ENCODE measurements at places on chromosomes 5 and 9. TPM values are rescaled to one million over a fixed set of nuclear protein-coding genes. Genes with fewer than 3 reads are reported as not detected.

Gene STC2
- polyA plus RNA-seq = 1.3 TPM

Gene NTRK2
- polyA plus RNA-seq = 1.2 TPM

Gene TMC1
- polyA plus RNA-seq = 0.16 TPM

Gene ADAMTSL1
- polyA plus RNA-seq = 3.6 TPM

Gene TEK
- 14.6 TPM for polyA plus RNA-seq

Gene CEL
- polyA plus RNA-seq = 268 TPM

Gene ANKRD34B
- polyA plus RNA-seq = not detected

Gene BTNL9
- 11.6 TPM for polyA plus RNA-seq

Gene CTXN3
- polyA plus RNA-seq = not detected

Gene PRUNE2
- polyA plus RNA-seq = 68.1 TPM

Gene EXOSC3
- polyA plus RNA-seq = 33.6 TPM

Gene LSM11
- 8.6 TPM for polyA plus RNA-seq

Gene FCN2
- polyA plus RNA-seq = 0.04 TPM

Gene SREK1
- polyA plus RNA-seq = 133 TPM

Gene TAF11L12
- polyA plus RNA-seq = not detected

Gene PCDH12
- 6.2 TPM for polyA plus RNA-seq

Gene DMRT3
- polyA plus RNA-seq = not detected

Gene SOHLH1
- not detected for polyA plus RNA-seq

Gene ADRB2
- 0.57 TPM for polyA plus RNA-seq

Gene HDHD3
- polyA plus RNA-seq = 155 TPM

Gene SLC34A1
- polyA plus RNA-seq = not detected

Gene ANKRD31
- polyA plus RNA-seq = 0.21 TPM

Gene SCGB3A2
- polyA plus RNA-seq = not detected

Gene TPPP
- polyA plus RNA-seq = 8.8 TPM

Gene ZNF658
- 4.4 TPM for polyA plus RNA-seq

Gene NCS1
- polyA plus RNA-seq = 14.7 TPM

Gene SNCB
- polyA plus RNA-seq = 0.39 TPM

Gene SNX30
- polyA plus RNA-seq = 22.4 TPM

Gene CCL19
- polyA plus RNA-seq = 3.9 TPM

Gene NIPAL4
- 1.4 TPM for polyA plus RNA-seq

Gene IRX2
- polyA plus RNA-seq = 0.01 TPM

Gene CNOT8
- polyA plus RNA-seq = 50.7 TPM

Gene PCDHB6
- 0.96 TPM for polyA plus RNA-seq

Gene PTPRD
- polyA plus RNA-seq = 12.0 TPM

Gene LHX3
- not detected for polyA plus RNA-seq

All from large intestine (tissue), 12 donors.